ENCODE measurements at places on chromosomes 16 and 17.

GRCh38 chr16:1953734-1954133 lies 755 bp downstream of the RPL3L start:
- no peak for DNase-seq

- DNase-seq = no peak
These were observed 16.9 kb downstream of the CMC2 start for GRCh38 chr16:80989801-80990200.

- no peak for DNase-seq
These were observed 67.7 kb upstream of the ZNF469 start for GRCh38 chr16:88314991-88315542.

DNA sequence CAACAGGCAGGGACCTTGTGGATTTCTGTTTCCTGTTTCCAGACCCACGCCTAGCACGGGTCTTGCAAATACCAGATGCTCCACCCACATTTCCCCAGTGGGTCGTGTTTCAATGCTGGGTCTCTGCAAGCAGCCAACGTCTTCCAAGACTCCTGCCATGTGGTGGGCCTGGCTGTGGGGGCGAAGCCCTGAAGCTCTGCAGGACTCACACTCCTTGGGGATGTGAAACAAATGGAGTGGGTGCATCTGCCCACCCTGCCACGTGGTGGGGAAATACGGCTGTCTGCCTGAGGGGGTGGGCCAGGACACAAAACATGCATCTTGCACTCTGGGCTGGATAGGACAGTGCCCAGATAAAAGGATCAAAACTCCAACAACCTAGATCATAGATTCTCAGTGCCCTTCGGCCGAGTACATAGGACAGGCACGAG lies 32.6 kb downstream of the FA2H start:
- no peak for DNase-seq

DNA sequence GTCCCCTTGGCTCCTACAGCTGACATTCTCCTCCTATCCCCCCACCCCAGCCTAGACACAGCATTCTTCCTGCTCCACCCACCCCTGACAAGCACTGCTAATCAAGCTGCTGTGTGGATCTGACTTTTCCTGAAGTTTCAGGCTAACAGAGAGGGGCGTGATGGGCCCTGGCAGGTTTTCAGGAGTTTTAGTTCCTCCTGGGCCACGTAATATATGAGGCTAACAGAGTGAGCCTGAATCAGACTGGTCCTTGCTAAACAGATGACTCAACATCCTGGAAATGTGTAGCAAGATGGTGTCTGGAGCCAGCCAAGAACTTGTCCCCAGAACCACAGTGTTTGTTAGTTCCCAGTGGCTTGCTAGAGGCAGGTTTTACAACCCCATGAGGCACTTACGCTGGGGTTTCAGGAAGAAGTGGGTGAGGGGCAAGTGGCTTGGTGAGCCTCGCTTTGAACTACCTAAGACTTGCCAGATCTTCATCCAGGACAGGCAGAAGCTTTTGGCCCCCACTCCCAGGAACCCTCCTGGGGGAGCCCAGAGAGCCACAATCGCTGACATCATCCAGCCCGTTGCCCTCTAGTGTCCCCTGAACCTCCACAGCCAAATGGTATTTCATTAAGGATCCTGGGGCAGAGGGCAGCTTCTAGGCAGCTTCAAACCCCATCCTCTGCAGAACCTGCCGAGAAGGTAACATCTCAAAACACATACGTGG lies 15.9 kb downstream of the TMEM92 start:
- DNase-seq = no peak

GRCh38 chr17:80146121-80147034 lies 550 bp downstream of the EIF4A3 start:
- peak; percentile 49 for DNase-seq

GRCh38 chr17:7080456-7081041 lies 498 bp upstream of the CLEC10A start:
- DNase-seq = no peak

DNA sequence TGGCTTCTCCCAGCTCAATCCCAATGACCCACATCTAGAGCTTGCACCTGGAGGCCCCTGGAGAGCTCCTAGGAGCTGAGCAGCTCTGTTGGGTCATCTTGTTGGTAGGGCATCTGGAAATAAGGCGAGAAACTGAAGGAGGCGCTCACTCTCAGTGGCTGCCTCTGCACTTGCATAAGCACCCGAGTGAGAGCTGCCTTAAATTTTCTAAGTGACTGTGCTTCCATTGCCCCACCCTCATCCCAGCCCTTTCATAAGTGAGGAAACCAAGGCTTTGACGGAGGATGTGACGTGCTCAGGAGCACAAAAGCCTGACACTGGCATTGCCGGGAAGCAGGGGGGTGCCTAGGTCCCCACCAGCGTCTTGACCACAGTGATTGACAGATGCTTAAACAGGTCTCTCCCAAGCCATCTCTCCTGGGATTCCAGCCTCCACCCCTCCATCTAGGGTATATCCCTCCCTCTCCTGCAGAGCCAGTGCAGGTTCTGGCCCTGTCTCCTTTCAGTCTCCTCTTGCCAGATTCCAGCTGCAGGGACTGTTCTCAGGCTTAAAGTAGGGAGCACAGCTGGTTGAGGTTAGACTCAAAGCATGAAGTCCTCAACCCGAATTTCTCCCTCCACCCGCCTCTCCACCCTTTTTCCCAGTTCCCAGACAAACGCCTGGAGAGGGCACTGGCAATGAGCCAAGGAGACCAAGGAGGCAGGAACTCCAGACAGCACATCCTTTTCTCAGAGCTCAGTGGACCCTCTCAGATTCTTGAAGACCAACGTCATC lies 113.7 kb downstream of the IRX5 start:
- no peak for DNase-seq

DNA sequence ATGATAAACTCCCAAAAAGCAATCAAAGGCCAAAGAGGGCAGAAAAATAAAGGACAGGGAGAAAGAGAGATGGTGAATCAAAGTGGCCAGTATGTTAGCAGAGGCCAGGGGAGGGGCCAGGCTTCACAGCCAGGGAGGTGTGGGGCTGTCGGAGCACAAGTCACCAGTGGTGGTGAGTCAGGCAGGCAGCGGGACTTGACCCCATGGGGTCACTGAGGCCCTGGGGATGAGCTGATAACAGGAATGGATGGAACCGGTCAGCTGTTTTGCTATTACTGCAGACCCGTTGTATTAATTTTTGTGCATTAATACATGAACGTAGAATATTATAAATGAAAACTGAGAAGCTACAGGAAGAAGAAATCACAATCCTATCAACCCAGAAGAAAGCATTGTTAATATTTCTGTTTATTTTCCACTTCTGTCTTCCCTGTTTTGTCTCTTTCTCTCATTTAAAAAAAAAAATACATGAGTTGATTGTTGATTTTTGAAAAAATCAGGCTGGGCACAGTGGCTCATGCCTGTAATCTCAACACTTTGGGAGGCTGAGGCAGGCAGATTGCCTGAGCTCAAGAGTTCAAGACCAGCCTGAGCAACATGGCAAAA lies 106.9 kb downstream of the SOCS1 start:
- no peak for DNase-seq

GRCh38 chr16:68005786-68006286 lies 6.6 kb upstream of the DPEP2 start:
- peak; percentile 85 for DNase-seq

DNA sequence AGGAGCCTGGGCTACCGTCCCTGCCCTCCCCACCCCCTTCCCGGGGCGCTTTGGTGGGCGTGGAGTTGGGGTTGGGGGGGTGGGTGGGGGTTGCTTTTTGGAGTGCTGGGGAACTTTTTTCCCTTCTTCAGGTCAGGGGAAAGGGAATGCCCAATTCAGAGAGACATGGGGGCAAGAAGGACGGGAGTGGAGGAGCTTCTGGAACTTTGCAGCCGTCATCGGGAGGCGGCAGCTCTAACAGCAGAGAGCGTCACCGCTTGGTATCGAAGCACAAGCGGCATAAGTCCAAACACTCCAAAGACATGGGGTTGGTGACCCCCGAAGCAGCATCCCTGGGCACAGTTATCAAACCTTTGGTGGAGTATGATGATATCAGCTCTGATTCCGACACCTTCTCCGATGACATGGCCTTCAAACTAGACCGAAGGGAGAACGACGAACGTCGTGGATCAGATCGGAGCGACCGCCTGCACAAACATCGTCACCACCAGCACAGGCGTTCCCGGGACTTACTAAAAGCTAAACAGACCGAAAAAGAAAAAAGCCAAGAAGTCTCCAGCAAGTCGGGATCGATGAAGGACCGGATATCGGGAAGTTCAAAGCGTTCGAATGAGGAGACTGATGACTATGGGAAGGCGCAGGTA lies 762 bp downstream of the CDK12 start:
- peak; percentile 15 for DNase-seq

DNA sequence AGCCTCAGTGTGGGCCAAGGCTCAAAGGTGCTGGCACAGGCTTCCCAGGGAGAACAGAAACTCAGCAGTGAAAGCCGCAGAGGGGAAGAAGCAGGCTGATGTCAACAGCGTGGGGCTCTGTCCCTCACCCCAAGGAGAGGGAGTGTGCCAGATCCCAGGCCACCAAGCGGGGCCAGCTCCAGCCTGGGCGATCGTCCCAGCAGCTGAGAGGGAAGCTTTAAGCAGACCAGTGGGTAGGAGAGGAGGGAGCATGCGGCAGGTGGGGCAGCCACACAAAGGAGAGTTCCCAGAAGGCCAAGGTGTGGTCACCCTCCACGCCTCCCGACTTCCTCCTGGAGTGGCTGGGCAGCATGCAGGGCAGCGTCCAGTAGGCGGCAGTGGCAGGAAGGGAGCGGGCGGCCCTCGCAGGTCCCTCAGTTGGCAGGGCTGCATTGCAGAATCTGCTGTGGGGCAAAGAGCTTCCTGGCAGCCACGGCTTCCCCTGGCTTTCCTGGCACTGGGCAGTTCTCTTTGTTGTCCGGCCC lies 6.0 kb downstream of the SYNGR2 start:
- no peak for DNase-seq

DNA sequence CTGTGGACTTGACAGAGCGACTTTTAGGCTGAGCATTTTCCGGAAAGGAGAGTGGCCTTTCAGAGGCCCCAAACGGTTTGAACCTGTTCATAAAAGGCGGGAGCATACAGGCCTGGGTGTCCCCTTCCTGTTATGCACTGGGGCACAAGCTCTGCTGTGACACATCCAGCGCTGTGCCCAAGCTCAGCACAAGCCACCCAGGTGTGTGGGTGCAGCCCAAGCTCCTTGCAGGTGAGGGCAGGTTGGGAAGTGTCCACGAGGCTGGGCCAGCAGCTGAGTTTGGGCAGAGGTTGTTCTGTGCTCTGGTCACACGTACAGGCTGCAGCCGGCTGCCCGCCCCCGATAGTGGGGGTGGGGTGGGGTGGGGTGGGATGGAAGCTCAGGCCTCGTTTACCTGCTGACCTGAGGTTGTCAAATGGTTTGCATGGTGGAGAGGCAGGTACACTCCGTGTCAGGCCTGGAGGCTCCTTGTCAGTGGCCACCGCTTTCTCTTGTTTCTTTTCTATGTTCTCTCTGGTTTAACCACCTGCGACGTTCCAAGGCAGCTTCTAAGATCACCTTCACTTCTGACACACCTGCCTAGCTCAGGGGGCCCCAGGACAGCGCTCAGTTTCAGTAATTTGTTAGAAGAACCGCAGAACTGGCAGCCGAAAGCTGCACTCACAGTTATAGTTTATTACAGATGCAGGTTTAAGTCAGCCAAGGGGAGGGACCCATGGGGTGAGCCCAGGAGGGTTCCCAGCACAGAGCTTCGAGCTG lies 194.7 kb upstream of the CIBAR2 start:
- DNase-seq = no peak

- no peak for DNase-seq
These were observed 83.7 kb downstream of the N4BP1 start for GRCh38 chr16:48526058-48526957.

GRCh38 chr17:53950207-53950857 lies 127.6 kb downstream of the KIF2B start:
- no peak for DNase-seq

DNA sequence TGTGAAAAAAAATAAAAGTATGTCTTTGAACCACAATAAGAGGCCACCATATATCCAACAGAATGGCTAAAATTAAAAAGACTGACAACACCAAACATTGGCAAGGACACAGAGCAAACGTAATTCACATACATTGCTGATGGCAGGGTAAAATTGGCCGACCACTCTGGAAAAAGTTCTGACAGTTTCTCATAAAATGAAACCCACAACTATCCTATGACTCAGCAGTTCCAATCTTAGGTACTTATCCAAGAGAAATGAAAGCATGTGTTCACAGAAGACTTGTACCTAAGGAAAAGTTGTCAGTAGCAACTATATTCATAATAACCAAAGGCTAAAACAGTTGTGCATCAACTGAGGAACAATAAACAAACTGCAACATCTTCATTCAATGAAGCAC lies 357.3 kb upstream of the XYLT1 start:
- DNase-seq = no peak

GRCh38 chr17:74925242-74925641 lies 1.2 kb downstream of the OTOP2 start:
- DNase-seq = no peak

DNA sequence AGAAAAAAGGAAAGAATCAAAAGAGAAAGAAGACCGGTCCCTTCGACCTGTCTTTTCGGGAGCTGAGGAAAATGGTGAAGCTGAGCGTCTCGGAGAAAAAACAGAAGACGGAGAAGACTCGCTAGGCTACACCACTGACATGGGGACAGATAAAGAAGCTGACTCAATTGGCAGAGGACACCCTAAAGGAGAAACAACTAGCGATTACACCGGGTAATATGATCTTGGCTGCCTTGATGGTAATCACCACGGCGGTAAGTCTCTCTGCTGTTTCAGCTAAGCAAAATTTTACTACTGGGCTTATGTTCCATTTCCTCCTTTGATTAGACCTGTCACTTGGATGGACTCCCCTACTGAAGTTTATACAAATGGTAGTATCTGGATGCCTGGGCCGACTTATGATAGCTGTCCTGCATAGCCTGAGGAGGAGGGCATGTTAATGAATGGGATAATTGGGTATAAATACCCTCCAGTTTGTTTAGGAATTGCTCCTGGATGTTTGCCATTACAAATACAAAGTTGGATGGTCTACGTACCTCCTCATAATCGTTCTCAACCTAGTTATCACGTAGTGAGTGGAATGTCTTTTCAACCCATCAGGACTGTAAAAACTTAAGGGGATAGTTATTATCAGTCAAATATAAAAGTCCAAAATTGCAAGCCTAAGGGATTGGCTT lies 24.1 kb downstream of the ALOX15B start:
- DNase-seq = no peak

DNA sequence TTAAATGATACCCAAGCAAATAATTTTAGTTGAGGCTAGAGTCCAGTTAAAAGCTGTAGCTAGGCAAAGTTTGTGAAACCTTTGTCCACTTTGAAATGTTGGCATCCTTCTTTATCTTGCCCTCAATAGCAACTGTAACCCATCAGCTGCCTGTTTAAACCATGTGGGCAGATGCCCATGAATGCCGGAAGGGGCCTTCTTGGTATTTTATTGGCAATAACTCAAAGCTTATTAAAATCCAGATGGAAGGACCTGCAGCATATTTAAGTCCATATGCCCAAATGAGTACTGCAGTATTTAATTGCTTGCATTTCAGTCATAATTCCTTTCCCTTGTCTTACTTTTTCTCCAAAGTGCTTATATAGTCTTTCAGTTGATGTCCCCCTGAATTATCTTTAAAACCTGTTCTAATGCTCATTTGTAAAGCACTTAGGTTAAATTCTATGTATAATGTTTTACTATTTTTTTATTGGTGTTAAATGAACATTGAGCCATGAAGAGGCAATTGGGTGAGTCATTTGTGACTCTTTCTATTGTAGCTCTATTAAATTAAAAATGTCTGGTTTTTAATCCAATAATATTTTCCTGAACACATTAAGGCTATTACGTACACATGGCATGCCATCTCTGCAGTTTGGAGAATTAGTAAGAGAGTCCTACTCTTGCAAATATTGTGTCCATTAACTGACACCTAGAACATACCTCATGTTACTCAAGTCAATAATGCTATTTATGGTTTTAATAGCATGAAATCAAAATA lies 225.3 kb downstream of the KCNJ2 start:
- no peak for DNase-seq

Measured in CD8-positive, alpha-beta T cell (primary cell).